ENCODE measurements at places on chromosomes 6 and 20.

GRCh38 chr20:24469894-24470745 is 691 bp downstream of the SYNDIG1 start:
- DNase-seq, result no peak

DNA sequence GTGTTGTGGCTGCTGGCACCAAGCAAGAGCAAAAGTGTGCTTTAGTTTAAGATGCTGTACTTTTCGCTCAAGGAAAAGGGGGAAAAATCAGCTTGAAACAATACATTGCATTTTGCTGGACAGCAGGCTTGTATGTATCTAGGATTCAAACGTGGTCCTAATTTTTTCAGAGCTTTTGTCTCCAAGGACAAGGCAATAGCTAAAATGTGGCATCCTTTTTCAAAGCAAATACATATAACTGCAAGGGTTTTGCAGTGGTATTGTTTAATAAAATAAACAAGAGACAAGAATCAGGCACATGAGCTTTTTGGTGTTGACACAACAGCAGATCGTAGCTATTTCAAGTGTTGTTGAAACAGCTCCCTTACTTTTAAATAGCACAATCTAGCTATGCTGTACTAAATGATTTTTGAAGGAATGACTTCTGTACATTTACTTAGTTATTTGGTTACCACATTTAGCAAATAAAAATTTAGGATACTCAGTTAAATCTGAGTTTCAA is 137.0 kb upstream of the HEY2 start:
- DNase-seq, result no peak

DNA sequence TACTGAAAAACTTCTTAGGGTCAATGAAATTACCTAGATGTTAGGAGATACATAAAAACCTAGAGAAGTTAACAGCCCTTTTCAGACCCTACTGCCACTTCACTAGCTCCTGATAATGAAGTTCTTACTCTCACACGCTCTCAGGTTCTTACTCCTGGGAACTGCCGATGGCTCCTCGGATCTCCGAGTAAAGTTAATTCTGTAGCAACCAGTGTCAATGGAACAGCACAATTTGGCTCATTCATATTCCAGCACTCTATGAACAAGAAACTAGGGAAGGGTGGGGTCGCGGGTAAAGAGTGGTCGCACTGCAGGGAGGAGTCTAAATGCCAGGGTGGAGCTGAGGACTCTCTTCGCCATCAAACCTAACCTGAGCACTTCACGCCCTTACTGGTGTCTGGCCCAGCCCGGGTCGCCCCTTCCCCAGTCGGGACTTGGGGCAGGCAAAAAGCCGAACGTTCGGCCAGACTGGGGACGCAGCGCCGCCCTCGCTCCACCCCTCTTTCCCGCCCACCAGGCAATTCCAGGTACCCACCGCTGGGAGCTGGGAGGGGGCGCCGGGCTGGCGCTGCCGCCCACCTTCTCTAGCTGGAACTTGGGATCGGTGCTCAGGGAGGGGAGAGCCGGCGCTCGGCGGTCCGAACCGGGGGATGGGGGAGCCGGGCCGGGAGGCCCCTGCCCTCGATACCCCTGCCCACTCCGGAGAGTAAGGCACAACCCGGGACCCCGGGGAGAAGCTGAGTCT is 744 bp downstream of the RAB23 start:
- peak; percentile 8 for DNase-seq

DNA sequence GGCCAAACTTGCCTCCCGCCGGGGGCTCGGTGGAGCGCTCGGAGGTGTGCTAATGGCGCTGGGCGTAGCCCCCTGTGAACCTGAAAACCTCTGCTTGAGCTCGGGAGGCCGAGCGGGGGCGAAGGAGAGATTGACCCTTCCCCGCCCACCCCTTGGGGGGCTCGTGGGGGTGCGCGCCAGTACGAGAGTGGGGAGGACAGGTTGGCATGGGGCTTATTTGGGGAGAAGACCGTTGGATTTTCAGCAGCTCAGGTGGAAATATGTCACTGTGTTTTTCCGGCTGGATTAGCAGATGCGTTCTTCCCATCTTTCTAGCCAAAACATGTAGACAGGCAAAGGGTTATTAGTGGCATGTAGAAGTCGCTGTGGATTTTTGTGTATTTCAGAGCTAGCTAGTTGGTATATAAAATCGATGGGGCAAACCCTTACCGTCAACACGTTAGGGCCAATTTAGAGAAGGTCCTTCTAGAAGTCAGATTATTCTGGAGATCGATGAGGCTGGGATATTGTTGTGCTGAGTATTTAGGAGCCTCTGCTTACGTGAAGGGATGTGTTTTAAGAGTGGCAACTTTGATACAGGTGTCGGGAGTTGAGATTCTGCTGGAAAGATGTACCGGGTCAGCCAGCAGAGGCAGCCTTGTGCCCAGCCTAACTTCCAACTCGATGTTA is 525 bp downstream of the NCOA7 start:
- no peak for DNase-seq

DNA sequence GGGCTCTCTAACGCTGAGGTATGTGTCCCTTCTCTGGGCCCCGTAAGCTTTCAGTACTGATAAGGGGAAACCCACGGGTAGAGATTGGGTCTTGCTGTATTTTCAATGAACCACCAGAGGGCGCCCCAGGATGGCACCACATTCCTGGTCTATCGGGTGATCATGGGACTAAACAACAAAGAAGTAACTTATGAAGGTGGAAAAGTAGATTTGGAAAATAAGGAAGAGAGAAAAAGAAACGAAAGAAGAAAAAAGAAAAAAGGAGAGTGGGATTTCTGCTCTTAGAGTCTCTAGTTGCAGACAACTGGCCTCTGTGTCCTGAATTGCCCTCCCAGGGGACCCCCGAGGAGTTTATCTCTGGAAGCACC is 93.8 kb downstream of the GMPR start:
- DNase-seq, result peak; percentile 68

- DNase-seq, result no peak
Observed at GRCh38 chr20:32035426-32035779, 16.6 kb upstream of the HCK start.

DNA sequence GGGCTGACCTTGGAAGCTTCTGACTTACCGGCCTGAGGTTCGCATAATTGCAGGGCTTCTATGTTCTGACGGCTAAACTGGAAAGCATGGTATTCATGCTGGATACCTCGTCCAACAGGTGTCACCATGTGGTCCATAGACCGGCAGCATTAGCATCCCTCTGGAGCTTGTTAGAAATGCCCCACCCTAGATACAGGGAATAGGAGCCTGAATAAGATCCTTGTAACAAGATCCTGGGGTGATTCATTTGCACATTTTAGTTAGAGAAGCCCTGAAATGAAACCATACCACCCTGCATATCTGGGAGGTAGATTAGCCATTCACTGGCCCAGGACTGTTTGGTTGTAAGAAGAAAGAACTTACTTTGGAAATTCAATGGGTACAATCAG is 77.7 kb downstream of the TMEM170B start:
- no peak for DNase-seq

DNA sequence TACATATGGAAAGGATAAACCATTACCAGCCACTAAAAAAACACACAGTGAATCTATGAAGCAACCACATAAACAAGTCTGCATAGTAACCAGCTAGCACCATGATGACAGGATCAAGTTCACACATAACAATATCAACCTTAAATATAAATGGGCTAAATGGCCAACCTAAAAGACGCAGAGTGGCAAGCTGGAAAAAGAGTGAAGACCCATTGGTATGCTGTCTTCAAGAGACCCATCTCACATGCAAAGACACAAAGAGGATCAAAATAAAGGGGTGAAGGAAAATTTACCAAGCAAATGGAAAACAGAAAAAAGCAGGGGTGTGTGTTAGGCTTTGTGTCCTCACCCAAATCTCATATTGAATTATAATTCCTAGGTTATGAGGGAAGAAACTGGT is 909.2 kb downstream of the EPHA7 start:
- no peak for DNase-seq

- DNase-seq, result no peak
Observed at GRCh38 chr6:97175806-97176205, 107.2 kb downstream of the MMS22L start.

DNA sequence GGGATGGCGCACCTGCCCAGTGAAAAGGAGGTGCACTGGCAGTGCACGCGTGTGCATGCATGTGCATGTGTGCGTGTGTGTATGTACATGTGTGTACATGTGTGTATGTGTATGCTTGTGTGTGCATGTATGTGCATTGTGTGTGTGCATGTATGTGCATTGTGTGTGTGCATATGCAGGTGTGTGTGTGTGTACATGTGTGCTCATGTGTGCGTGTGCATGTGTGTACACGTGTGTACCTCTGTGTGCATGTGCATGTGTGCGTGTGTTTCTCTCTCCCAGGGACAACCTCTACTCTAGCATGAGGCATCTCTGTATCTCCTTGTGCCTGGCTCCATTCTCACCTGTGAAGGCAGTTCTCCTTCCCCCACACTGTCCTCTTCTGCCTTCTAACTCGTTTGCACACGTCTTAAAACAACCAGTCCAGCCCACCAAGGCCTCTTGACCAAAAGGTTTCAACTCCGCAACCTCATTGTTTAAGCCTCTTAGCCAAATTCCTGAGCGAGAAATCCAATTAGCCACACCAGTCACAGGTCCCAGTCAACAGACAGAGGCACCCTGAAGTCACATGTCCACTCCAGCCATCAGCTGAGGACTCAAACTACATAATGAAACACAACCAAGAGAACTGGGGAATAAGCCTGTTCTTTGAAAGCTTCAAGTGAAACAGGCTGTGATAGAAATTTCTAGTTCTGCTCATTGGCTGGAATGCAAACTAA is 103.5 kb upstream of the PTPRT start:
- DNase-seq, result no peak

DNA sequence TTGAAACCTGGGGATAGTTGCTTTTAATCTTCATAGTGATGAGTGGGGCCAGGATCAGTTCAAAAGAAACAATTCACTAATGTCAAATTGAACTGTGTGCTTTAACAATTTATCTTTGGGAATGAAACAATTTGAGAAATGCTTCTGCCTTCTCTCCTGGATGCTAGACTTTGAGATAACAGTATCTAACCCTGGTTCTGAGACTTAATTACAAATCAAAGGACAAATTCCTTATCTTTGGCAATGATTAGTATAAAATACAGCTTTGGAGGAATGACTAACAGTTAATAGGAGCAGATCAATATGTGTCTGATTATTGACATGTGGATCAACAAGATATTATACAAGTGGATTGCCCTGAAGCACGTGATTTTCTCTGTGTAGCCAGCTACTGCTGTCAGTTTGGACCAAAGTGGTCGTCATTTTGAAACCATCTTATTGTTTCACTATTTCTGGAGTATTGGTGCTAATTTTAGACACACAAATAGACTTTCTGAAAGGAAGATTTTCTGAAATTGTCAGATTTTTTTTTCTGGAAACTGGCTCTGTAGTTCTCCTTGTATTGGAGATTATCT is 6.2 kb upstream of the FLRT3 start:
- no peak for DNase-seq

DNA sequence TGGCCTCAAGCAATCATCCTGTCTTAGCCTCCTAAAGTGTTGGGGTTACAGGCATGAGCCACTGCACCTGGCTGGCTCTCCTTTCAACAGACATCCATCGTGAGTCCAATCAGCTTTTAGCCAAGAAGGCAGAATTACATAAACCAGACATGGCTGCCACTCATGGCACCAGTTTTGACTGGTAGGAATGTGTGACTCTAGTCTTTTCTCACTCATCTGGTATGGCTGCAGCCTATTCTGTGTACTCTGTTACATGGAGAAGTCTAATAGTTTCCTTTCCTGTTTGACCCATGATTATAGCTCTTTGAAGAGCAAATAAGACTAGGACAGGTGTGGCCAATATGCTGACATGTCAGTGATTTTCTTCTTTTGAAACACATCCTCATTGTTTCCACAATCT is 27.0 kb upstream of the RNF144B start:
- no peak for DNase-seq

All from stimulated activated CD8-positive, alpha-beta memory T cell treated with anti-CD3 and anti-CD28 coated beads, Interleukin-4, amount 100 ng/mL, for 1 hour (primary cell).